Left cardiac atrium (tissue), 4 donors: ENCODE measurements at places on chromosomes 16 and 17. TPM values are rescaled to one million over a fixed set of nuclear protein-coding genes. Genes with fewer than 3 reads are reported as not detected.

DNA sequence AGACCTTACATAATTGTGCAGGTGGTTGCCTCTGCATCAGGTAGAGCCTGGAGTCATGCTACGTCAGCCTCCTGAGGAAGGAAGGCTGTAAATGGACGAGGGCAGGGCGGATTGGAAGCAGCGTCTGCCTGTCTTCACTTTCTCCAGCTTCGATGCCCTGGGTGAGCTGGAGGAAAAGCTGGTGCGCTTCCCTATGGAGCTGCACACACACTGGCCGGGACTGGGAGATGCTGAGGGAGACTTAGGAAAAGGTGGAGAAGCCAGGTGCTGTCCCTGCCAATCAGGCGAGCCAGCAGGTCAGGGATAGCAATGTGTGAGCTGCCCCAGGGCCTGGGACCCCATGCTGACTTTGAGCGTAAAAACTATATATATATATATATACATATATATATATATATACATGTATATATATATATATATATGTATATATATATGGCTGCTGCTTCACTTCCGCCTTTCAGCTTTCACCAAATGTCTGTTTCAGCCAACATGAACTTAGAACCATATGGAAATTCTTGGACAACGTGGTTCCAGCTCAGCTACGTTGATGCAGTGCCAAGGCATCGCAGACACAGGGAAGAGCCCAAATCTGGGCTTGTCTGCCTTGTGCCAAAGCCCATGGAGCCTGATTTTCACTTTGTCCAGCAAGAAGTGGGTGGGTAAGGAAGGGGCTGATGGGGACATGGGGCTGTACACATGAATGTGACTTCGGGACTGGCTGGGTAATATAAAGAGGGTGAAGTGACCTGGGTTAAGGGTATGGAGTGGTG, 71.5 kb upstream of the NKD1 start:
- DNase-seq = no peak

- no peak for DNase-seq
Measured at GRCh38 chr17:18231164-18231563, 5.7 kb downstream of the LLGL1 start.

DNA sequence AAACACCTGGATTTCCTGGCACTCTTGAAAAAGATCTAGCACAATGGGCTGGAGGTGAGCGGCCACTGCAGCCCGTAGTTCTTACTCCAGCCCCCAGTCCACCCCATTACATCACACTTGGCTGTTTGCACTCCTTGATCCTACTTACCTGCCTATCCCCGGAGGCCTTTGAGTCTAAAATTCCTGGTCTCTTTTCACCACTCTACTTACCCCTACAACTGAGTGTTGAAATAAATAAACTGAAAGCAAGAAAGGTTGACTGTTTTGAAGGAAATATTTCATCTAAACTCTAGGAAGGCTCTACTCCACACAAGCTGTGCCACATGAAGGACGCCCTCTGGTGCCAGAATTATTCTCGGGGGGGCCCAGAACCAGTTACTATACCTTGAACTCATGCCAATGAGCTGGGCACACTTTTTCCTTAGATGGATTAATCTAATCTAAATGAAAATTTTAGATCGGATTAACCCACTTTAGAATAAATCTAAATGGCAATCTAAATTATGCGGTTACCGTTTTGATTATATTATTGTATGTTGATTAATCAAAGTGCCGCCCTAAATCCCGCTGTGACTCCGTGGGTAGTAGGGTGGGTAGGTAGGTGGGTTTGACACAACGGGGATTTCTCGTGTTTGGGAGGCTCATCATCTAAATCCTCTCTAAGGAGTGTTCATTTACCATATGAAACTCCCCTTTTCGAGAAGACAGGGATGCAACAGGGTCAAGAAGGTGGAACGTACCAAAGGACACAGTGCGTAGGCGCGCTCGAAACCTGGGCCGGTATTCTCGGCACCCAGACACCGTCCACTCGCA, 651 bp upstream of the EIF1 start:
- peak; percentile 64 for DNase-seq

GRCh38 chr16:49566432-49566831, 192.8 kb downstream of the C16orf78 start:
- DNase-seq = no peak

DNA sequence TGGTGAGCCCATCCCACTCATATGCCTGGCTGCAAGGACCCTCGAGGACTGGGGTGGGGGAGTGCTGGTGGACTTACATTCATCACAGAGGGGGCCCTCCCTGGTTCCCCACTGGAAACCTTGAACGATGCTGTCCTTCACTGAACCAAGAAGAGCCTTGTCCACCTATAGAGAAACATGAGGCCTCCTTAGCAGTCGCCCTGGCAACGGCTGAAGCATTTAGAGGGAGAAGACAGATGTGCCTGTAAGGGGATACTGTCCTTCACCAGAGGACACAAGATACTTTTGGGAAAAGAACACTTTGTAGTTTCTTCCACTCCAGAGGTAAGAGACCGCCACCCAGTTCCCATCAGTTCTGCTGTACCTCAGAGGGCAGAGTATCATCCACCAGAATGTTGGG, 6.5 kb downstream of the HIGD1B start:
- DNase-seq = no peak

DNA sequence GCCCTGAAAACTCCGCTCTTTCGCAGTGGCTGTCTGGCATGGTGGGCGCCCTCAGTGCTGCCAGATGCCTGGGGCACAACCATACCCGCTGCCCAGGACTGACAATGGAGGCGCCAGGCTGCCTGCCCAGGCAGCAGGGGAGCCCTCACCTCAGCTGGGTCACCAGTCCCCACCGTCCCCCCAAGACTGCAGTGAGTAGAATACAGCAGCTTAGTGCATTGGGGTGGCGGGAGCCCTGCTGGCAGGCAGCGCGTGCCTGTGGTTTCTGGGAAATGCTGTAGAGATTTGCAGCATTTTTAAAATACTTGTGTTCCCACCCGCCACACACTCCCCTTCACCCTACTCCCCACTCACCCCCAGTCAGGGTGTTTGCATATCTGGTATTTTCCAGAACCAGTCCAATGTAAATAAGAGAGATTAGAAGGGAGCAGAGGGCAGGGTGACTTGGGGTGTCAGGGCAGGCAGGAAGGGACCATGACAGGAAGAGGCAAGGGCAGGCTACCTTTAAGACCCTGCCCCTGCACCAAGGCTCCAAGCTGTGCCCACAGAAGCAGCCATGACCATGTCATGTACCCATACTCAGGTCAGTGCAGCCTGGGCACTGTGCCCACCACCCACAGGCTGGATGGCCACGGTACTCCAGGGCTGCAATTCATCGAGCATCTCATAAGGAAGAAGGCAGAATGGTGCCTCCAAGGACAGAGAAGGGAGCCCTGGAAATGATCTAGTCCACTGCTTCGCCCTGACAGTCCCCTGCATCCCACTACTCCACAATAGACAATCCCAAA, 21.5 kb downstream of the MYO18A start:
- no peak for DNase-seq

DNA sequence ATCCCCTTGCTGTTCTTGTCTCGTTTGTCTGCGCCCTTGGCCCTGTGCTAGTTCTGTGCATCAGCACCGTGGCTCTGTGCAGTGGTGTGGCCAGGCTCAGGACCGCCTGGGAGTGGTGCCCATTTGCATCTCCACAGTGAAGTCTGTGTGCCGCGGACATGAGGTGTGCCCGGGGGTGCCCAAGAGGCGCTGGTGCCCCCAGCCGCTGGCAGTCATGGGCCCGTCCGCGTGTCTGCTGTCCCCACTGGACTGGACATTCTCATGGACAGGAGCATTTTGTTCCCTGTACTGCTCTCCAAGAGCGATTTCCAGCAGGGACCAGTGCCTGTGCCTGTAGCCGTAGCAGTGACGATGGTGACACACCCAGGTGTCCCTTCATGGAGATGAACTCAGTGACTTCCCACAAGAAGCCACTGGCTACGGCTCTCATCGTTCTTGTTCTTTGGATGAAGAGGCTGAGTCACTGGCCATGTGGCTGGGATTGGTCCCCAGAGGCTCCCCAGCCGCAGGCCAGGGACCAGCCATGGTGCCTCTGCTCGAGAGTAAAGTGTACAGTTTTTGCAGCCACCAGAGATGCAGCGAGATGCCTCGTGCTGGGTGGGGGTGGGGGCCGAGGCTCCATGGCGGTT, 13.0 kb upstream of the MC1R start:
- DNase-seq = no peak

- DNase-seq = no peak
Measured at GRCh38 chr17:45908460-45908859, 14.1 kb downstream of the MAPT start.

- no peak for DNase-seq
Measured at GRCh38 chr17:78147315-78147998, 1.3 kb downstream of the C17orf99 start.

- DNase-seq = no peak
Measured at GRCh38 chr17:33647956-33648355, 354.9 kb upstream of the ASIC2 start.

GRCh38 chr17:73132085-73132492, 32.7 kb upstream of the SSTR2 start:
- no peak for DNase-seq

GRCh38 chr17:79875511-79875910, 36.3 kb upstream of the CBX4 start:
- DNase-seq = no peak

Gene KIF2B
- total RNA-seq = not detected

Gene NPB
- 0.24 TPM for total RNA-seq

Gene KRTAP4-6
- not detected for total RNA-seq

Gene TEX14
- 0.32 TPM for total RNA-seq
